ENCODE measurements at places on chromosomes 6 and 20.

- DNase-seq: no peak
These were observed 187.9 kb upstream of the ARID1B start for GRCh38 chr6:156589281-156589680.

DNA sequence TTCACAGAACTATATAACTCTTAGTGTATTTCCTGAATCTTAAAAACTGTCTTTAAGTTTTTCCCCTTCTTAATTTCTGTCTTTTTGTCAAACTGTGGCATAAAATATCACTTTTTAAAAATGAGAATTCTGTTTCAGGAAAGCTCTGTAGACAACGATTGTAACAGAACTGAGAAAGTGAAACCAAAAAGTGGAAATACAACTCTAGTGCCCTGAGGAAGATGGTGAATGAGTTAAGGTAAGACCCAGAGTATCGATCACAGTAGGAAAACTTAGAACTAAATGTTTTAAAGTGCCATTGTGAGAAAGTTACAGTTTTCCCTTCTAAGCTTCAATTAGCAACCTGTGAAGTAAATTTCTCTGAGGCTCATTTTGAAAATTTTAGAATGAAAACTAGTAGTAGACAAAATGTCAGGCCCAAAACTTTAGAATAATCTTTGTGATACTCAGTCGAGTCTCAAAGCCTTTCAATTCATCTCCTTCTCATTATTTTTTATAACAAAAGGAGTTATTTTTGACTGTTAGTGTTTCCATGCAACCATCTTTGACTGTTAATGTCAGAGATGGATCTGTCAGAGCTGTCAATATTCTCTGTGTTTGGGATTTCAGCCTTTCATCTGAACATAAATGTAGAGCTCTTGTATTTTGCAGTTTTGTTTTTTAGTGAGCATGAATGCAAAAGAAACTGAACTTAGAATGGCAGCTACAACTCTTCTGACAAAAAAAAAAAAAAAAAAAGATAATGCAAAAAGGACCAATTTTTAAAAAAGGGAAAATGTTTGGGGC lies 19.0 kb upstream of the TRDN start:
- DNase-seq: no peak

- no peak for DNase-seq
These were observed 321.1 kb downstream of the SYNE1 start for GRCh38 chr6:152316024-152316423.

- DNase-seq: no peak
These were observed 12.9 kb downstream of the VEGFA start for GRCh38 chr6:43782764-43783513.

GRCh38 chr6:140355476-140355875 lies 981.0 kb upstream of the CITED2 start:
- DNase-seq: no peak

DNA sequence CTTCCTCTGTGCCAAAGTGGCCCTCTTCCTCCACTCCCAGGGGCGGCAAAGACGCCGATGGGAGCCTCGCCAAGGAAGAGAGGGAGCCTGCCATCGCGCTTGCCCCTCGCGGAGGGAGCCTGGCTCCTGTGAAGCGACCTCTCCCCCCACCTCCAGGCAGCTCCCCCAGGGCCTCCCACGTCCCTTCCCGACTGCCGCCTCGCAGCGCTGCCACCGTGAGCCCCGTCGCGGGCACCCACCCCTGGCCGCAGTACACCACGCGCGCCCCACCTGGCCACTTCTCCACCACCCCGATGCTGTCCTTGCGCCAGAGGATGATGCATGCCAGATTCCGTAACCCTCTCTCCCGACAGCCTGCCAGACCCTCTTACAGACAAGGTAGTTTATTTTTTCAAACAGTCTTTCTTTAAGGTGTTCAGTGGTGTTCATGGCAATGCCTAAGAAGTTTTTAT lies 64.9 kb downstream of the FNDC1 start:
- DNase-seq: no peak

- DNase-seq: peak; percentile 85
These were observed 105.5 kb downstream of the AGPAT4 start for GRCh38 chr6:161168281-161168891.

DNA sequence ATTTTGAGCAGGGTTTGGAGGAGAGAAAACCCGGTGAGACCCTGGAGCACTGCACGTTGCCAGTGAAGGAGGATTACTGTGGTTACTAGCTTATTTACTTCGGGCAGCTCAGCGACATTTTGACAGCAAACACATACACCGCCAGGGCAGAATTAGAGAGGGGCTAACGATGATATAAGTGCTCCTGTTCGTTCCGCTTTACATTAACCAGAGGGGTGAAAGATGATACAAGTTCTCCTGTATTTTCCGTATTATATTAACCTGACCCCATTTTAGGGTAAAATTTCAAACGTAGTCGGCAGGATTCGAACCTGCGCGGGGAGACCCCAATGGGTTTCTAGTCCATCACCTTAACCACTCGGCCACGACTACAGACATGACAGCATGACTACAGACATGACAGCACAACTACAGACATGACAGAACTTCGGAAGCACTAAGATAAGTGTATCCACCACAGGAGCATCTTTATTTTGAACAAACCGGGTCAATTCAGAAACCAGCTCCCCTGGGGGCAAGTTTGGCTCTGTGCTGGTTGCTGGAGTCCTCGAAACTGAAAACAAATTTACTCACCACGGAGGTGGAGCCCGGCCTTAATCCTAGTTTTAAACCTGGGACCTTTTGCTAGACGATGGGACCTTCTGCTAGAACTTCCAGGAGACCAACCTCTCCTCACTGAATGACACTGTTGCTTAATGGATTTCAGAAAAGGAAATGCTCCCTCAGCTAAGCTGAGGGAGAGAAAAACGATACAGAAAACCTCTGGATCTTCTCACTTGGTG lies 80.4 kb upstream of the ZNF184 start:
- peak; percentile 46 for DNase-seq

GRCh38 chr6:53055873-53056272 lies 9.3 kb upstream of the FBXO9 start:
- DNase-seq: no peak

GRCh38 chr6:110524305-110524704 lies 47.9 kb upstream of the SLC22A16 start:
- DNase-seq: peak; percentile 19

DNA sequence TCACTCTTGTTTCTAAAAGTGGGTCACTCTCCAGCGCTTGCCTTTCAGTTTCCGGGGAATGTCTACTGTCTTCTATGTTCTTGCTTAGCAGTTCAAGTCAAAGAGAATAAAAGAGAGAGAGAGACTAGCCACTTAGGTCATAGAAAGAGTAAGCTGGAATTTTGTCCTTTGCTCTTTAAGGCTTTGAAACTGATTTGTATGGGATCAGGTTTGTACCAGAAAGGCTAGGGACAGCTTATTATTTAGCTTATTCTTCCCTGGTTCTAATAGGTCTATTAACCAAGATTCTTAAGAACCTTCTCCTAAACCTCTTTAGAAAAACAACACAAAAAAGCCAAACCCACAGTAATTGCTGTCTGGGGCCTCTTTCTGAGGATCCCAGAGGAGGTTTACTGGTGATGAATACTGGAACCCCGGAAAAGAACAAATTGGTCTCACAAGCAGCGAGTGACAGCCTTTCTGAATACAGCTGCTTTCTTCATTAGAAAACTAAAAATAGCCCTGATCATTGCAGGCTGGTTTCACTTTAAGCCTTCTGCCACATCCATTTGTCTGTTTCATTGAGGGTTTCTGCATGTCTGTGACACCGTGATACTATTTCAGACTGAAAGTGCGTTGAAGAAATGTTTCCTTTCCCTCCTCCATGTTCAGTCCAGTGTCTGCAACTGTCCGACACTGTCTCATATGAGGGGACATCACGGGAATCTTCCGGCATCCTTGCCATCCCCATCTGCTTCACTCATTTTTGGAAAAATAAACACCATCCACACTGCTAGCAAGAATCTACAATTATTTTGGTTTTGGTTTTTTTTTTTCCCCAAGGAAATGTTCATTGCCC lies 75.1 kb upstream of the ATXN1 start:
- no peak for DNase-seq

- no peak for DNase-seq
These were observed 59.1 kb upstream of the NT5E start for GRCh38 chr6:85390775-85391174.

- peak; percentile 61 for DNase-seq
These were observed 622 bp downstream of the SS18L1 start for GRCh38 chr20:62143957-62144825.

GRCh38 chr6:44304282-44305199 lies 8.6 kb downstream of the AARS2 start:
- DNase-seq: peak; percentile 23

DNA sequence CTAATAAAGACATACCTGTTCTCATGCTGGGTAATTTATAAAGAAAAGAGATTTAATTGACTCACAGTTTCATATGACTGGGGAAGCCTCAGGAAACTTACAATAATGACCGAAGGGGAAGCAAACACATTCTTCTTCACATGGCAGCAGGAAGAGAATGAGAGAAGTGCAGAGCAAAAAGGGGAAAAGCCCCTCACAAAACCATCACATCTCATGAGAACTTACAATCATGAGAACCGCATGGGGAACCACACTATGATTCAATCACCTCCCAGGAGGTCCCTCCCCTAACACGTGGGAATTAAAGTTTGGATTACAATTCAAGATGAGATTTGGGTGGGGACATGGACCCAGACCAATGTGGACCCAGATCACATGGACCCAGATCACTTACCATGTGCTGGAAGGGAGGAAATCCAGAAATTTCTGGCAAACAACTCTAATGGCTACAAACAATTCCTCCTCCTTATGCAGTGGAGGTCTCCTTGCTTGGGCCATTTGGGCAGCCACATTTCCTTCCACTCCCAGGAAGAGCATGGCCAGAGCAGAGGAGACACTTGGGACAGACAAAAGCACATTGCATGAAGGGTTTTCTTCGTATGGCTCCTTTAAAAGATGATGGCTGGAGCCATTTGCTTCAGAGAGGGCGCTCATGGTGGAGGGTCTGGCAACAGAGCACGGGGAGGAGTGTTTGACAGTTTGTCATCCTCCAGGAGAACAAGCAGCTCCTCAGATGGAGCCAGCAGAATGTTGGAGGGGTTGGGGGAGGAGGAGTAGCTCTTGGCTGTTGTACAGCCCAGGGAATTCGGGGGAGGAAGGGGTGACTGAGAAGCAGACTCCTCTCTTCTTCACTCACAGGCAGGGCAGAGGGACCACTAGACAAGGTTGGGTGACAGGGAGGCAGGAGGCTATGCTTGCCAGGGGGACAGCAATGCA lies 30.4 kb downstream of the SERPINB9 start:
- no peak for DNase-seq

- DNase-seq: no peak
These were observed 76.9 kb downstream of the TXNDC5 start for GRCh38 chr6:7833751-7834070.

- DNase-seq: no peak
These were observed 341.7 kb downstream of the PRL start for GRCh38 chr6:21955053-21955595.

GRCh38 chr20:62505337-62506045 lies 29.7 kb upstream of the GATA5 start:
- DNase-seq: no peak

- peak; percentile 47 for DNase-seq
These were observed 32.4 kb upstream of the RPP40 start for GRCh38 chr6:5036269-5036668.

DNA sequence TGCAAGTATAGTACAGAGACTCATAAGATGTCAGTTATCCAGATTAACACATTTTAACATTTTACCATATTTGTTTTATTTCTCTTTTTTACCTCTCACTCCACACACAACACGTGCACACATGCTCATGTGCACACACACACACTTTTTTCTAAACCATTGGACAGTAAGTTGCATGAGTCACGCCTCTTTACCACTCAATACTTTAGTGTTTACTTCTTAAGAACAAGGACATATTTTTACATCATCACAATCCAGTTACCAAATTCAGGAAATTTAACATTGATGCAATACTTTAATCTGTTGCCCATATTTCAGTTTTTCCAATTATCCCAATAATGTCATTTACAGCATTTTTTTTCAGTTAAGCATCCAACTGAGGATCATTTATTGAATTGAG lies 109.0 kb downstream of the RIN2 start:
- DNase-seq: no peak

DNA sequence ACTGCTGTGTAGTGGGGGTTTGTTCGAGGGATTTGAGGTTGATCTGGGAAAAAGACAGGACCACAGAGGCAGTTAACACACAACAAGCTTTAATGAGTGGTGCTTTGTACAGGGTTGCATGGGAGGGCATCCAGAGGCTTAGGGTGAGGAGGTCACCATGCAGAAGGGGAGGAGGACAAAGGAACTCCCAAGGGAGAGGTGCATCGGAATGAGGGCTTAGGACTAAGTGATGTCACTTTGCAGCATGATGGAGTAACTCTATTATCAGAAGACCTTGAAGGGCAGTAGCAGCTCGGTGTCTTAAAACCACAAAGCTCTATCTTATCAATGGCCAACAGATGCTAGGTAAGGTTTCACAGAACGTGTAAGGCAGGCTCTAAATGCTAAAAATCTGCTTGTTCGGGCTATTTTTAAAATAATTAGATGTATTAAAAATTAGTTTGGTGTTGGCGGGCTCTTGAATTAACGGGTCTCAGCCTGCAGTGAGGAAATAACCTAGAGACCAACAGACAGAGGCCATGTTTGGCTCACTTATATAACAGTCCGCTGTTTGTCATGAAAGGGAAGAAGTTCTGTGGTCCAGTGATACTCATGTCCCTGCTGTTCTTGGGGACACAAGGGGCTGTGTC lies 37.9 kb downstream of the MAN1A1 start:
- no peak for DNase-seq

- no peak for DNase-seq
These were observed 6.6 kb downstream of the DLL1 start for GRCh38 chr6:170284126-170284773.

GRCh38 chr20:52001999-52002666 lies 189.4 kb downstream of the ZFP64 start:
- DNase-seq: peak; percentile 46

DNA sequence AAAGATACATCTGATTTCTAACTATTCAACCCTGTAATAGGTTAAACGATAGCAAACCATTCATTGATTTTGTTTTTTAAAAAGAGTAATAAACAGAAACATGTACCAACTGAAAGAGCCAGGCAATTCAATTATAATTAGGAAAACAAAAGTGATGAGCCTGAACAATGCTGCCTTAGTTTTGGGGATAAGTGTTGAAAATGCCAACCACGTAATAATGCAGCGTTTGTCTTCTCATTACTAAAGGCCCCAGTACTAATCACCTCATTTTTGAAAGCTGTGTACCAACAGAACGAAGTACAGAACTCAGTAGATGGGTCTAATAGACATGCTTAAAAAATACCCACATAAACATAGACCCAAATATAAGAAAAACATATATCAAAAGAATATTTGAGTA lies 663.6 kb upstream of the CHD6 start:
- DNase-seq: no peak

DNA sequence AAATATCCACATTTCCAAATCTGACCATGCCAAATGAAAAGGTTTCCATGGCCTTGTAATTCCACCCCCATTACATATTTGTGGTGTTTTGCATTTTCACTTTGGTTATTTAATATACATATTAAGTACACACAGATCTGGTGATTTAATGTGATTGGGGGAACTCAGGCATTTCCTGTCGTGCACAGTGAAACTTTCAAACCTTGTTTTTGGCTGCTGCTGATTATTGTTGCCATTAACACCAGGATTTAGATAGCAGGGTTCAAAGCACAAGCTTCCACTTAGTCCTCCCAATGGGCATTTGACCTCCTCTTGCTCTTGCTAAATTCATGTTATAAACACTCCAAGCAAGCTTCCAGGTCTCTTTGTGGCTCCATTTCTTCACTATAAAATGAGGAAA lies 166.5 kb downstream of the SOBP start:
- DNase-seq: no peak
